Stimulated activated CD8-positive, alpha-beta memory T cell treated with anti-CD3 and anti-CD28 coated beads, Interleukin-2, amount 100 ng/mL, for 1 hour (primary cell): ENCODE measurements at places on chromosomes 7 and 10.
A peak's percentile ranks its signal among the peaks of the same experiment; 100 is the strongest.

GRCh38 chr10:43928425-43928968 is 279.8 kb upstream of the ZNF32 start:
- DNase-seq: no peak

DNA sequence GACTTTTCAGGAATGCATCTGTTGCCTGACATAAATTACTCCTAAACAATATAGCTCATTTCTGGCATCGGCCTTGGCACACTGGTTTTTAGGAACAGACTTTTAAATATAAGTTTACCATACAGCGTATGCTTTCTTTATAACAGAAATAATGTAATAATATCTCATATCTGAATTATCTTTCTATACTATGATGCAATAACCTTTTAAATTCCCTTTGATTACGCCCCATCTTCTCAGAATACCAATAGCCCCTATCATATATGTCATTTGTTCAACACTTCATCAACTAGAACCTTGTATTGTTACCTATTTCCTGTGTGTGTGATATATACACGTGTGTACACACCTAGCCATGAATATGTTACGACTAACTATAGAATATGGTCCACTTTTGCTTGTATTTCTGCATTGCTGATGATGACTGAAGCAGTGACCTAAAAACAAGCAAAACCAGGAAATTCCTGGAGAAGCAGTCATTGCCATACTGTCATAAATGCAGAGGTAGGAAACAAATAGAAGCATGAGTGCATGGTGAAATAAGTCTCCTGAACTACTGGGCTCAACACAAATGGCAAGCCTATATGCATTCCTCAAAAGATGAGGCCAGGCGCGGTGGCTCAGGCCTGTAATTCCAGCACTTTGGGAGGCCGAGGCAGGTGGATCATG is 618.4 kb upstream of the NRP1 start:
- DNase-seq: no peak

- DNase-seq: no peak
These were observed 29.0 kb downstream of the DHTKD1 start for GRCh38 chr10:12097791-12098190.

DNA sequence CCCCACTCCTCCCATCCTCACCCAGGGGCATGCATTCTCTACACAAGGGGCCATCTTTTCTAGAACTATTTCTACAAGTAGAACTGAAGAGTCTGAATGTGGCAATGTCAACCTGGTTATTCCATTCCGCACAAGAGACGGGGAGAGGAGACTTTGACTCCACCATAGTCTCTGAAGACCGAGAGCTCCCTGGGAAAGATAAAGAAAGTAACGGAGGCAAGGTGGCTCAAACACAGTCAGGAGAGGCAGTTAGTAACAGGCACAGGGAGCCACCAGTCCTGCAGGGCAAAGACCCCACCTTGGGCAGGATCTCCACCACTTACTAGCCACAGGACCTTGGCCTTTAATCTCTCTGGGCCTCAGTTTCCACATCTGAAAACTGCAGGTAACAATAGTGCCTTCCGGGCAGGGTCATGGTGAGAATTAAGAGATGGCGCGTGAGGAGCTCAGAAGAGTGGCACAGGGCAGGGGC is 100.3 kb downstream of the TNS3 start:
- DNase-seq: no peak

GRCh38 chr10:132518572-132519381 is 18.8 kb upstream of the INPP5A start:
- no peak for DNase-seq

GRCh38 chr7:157013101-157013500 is 2.6 kb upstream of the MNX1 start:
- DNase-seq: no peak

DNA sequence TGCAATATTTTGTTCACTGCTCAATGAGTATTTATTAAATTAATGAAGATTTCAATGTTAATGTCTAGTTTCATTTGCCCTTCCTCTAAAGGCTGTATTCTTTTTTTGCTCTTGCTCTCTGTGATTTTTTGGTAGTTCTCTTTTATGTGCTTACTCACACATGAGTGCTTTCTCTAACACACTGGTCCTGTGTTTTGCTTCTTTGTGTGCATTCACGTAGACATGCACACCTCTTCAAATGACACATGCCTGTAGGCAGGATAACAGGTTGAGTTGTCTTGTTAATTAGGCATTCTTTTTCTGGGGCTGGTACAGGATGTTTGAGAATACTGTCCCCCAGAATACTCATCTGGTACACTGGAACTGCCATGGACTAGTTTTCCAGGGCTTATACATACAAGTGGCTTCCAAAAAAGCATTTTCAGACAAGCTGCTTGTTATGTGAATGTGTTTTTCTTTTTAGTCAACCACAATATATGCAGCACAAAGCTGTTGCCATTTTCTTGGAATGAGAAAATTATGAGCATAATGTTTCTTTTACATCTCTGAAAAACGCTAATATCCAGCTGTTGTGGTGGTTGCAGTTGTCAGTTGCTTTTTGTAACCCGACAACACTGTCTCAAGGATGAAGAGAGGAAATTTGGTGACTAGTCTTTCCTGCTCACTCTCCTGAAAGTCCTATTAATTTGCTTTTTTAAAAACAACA is 416.4 kb downstream of the AUTS2 start:
- no peak for DNase-seq

GRCh38 chr7:127893547-127893946 is 137.7 kb downstream of the LRRC4 start:
- no peak for DNase-seq

DNA sequence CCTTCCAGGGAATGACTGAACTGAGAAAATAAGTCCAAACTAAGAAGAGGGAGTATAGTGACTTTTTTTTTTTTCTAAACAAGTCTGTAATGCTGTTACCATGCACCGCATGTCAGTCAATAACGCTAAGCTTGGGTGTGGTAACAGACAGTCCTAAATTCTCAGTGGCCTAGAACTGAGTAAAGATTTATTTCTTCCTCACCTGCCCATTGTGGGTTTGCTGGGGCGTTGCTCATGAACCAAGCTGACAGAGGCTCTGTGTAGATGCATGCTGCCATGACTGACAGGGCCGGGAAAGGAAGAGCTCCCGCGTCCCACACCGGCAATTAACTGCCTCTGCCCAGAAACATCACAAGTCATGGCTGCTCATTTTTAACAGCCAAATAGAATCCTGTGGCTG is 25.5 kb upstream of the PRKG1 start:
- no peak for DNase-seq

- DNase-seq: peak; percentile 97
These were observed 9.1 kb upstream of the FXYD4 start for GRCh38 chr10:43362191-43362839.

GRCh38 chr10:51696251-51696650 is 3.1 kb downstream of the CSTF2T start:
- DNase-seq: no peak

GRCh38 chr7:16479161-16479560 is 13.6 kb upstream of the SOSTDC1 start:
- no peak for DNase-seq

DNA sequence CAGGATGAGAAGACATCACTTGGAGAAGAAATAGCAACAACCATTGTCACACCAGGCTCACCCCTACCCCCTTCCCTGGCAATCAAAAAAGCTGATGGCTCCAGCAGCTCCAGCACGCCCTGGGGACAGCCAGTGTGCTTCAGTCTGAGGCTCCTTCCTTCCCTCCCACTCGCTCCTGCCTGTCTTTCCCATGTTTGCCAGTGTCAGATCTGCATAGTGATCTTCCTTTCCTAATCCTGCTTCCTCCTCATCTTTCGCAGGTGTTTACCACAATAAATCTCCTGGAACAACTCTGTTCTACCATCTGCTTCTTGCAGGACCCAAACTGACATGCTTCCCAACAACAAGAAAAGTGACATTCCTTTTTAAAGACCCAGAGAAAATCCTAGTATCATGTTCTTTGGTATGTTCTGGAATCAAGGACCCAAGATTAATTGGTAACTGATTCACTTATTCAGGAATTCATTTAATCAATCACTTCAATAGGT is 57.1 kb downstream of the STEAP1B start:
- no peak for DNase-seq

DNA sequence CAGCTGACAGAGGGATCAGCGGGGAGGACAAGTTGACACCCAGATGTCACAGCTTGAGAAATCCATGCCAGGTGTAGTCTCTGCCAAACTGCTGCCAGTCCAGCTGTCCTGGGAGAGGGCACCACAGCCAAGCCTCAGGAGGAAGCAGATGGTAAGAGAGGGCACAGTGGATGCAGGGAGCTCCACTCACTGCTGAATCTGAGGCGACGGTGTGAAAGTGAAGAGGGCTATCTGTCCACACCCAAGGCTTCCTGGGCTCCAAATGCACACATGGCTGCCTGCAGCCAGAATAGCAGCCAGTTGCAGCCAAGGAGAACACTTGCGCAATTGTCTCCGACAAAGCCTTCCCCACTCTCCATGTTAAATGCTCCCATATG is 502.4 kb downstream of the GRID1 start:
- no peak for DNase-seq

DNA sequence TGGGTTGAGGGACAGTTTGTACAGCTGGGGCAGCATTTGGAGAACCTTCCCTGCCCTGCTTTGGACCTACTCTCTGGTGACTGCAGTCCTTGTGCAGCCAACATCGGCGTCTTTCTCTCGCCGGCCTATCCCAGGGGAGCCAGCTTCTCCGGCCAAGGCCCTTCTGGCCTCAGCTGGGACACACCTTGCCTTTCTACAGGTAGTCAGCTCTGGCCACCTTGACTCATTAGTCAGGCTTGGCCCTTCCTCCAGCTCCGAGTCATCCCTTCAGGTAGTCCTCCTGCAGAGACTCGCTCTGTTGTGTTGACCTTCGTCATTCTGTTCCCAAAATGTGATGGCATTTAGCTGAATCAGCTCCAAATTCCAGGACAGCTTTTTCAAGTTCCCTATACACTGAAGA is 145.0 kb upstream of the CHST15 start:
- DNase-seq: no peak

- no peak for DNase-seq
These were observed 1.8 kb upstream of the KCP start for GRCh38 chr7:128912281-128912680.

GRCh38 chr7:143510854-143511592 is 33.4 kb downstream of the TAS2R41 start:
- DNase-seq: no peak

DNA sequence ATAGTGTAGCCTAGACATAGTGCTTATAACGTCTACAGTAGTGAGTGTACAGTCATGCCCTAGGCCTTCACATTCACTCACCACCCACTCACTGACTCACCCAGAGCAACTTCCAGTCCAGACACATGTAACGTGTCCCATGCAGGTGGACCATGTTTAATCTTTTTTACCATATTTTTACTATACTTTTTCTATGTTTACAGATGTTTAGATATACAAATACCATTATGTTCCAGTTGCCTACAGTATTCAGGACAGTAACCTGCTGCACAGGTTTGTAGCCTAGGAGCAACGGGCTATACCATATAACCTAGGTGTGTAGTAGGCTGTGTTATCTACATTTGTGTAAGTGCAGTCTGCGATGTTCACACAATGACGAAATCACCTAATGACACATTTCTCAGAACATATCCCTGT is 11.0 kb downstream of the MPP7 start:
- DNase-seq: no peak

- DNase-seq: no peak
These were observed 26.9 kb downstream of the BLVRA start for GRCh38 chr7:43785420-43785819.

DNA sequence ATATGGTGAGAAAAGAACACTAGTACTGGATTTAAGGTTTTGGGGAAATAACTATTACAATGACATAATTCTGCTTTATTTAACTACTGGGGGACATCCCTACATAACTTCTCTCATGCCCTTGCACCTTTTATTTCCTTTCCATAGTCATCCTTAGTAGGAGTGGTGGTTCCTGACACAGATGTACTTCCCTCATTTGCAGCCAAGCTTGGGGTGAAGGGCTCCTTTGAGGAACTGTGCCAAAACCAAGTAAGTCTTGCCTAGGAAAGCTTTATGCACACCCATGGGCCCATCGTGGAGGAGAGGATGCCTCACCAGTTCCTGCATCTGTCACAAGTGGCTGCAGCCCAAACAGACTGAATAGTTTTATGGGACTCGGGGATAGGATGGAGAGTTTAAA is 20.6 kb downstream of the ZDHHC6 start:
- no peak for DNase-seq

- DNase-seq: no peak
These were observed 14.2 kb downstream of the INPP5A start for GRCh38 chr10:132551808-132552130.

DNA sequence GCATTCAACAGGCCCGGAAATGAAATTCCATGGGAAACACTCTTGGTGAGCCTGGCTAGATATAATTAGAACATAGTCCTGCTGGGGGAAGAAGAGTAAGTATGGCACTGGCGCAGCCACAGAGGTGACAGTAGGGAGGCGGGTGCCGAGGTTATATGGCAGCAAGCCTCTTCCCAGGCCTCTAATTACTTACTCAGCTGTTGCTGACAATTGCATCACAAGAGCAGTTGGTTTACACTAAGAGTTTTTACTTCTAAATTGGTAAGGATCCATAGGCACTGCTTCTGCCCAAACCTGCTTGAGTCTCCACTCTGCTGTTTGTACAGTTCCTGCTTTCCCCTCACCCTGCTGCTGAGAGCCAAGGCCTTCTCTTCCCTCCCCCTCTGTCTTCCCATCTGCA is 93.3 kb upstream of the DUSP5 start:
- DNase-seq: no peak

- DNase-seq: no peak
These were observed 219.9 kb downstream of the CELF2 start for GRCh38 chr10:11237571-11237970.

GRCh38 chr10:23359692-23360380 is 15.2 kb upstream of the C10orf67 start:
- no peak for DNase-seq

DNA sequence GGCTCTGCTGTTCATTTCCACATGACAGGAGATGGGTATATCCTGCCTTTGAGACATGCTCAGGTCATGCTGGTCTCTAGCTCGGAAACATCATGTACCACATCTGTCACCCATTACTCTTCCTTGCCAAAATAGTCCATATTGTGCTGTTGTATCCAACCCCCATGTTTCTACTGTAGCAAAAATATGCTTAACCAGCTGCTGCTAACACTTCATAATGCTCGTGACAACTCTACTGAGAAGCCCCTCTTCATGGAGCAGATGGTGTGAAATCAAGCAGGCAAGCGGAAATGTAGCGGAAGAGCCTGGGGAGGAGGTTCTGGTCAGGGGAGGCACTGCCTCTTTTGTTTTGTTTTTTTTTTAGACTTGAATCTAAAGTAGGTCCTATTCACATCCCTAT is 82.9 kb downstream of the NPY start:
- DNase-seq: no peak

DNA sequence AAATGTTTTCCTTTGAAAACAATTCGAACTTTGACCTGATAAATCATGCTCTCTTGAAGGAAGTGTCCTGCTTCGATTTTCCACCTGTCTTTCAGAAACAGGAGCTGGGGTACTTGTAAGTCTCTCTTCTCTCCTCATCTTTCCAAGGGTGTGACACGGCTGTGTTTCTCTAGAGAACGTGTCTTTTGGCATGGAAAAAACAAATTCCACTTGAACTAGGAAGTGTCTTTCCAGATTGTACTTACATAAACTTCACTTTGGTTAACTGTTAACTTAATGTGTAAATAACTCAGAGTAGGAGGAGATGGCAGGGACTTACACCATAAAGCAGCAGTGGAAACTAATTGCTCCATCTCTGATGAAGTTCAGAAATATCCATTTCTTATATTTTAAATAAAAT is 4.2 kb upstream of the CALCR start:
- DNase-seq: no peak
